ENCODE measurements at places on chromosomes 7 and 10.

- DNase-seq: no peak
Observed at GRCh38 chr7:97020996-97021746, 3.5 kb downstream of the DLX5 start.

GRCh38 chr10:102813734-102814452 is 23.3 kb downstream of the CYP17A1 start:
- no peak for DNase-seq

GRCh38 chr10:87557409-87557808 is 52.7 kb downstream of the MINPP1 start:
- DNase-seq: no peak

GRCh38 chr10:96370584-96371157 is 11.9 kb upstream of the OPALIN start:
- DNase-seq: peak; percentile 15

DNA sequence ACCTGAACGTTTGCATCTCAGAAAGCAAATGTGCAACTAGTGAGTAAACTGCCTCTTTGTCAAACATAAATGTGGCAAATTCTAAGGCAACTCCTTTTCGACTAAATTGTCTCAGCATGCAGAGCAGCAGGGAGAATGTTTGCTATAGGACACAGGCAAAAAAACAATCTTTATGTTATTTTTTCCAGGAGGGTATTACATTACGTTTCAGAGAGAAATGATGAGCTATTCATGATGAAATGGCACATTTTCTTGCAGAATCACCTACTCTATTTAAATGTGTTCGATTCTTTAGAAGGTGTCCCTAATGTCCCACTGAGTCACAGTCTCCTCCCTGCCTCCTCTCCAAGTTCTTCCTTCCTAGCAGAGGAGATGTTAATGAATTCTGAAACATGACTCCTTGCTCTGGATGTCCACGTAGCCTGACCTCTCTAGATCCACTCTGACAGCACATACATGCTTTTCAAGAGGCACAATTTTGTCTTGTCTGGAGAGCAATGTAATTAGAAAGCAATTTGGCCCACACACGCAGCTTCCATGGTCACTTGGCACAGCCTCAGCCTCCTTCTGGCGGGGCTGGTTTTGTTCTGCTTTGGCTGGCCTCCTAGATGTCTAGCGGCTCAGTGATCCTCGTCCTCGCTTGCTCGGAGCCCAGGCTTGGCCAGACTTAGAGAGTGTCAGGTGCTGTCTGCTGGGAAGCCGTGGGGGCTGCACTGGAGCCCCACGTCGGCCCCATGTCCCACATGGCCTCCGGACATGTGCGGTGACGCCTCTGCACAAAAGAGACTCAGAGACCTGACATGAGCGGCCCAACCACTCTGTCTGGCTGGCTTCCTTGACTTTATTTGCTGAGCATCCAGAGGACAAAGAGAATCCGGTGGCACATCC is 125.7 kb upstream of the ZNF438 start:
- no peak for DNase-seq

All from smooth muscle cell of the brain vasculature (primary cell).